ENCODE measurements at places on chromosomes 2 and 18.

DNA sequence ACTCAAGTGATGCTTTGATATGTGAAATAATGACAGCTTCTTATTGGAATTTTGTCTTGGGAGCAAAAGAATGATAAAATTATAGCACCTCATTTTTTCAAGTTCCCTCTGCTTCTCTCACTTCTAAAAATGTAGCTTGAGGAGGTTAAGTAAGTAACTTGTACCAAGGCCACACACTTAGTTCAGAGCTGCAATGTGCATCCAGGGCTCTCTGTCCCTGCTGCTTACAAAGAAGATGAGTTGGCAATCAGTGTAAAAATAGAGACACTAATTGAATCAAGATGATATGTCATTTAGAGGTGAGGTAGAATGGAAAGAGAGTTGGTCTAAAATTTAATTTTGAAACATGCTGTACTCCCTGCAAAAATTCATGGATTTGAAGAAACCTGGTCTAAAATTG is 312.0 kb upstream of the TNP1 start:
- DNase-seq, result no peak

DNA sequence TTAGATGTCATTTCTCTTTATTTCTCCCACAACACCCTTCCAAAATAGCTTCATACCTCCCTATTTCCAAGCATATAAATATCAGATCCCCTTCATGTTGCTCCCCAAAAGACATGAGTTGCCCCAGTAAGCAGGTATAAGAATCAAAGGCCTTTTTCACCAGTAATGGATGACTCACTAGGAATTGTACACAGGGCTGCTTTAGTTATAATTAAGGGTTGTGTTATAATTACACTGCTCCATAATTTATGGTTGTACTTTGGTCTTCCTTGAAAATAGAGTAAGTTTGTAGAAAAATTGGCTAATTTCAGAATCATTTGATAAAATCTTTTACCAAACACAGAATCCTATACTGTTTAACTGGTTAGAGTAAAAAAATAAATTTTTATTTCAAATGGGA is 8.8 kb upstream of the AQP4 start:
- no peak for DNase-seq

DNA sequence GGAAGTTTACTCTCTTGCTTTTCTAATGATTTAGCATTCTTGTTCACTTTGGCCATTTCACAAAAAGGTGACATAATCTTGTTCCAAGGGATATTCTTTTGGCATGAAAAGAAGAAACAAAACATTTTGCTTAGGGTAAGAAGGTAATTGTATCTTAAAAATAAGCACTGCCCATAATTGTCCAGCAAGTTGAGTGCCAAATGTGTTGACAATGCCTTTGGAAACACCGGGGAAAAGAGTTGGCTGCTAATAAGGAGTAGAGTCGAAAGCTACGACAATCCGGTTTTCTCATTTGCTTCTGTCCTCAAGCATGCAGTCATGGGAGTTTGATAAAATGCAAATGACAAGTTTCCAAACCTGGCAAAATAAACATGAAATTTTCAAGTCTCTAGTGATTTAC is 27.3 kb downstream of the ITGAV start:
- DNase-seq, result no peak

DNA sequence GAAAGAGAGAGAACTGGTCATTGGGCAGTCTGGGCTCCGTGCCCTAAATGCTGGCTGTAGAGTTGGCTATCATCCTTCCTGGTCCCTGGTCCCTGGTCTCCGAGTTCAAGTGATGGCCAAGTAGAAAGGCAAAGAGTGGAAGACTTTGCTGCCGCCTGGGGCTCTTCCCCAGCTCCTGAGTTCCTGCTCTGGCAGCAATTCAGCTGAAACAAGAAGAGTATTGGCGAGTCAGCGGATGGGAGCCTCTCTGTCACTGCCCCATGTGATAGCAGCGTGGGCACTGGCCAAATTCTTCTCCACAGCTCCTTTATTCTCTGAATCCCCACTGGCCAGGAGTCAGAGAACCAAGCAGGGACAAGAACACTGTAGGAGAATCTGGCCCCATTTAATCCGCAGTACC is 351.0 kb upstream of the POU3F3 start:
- DNase-seq, result no peak

DNA sequence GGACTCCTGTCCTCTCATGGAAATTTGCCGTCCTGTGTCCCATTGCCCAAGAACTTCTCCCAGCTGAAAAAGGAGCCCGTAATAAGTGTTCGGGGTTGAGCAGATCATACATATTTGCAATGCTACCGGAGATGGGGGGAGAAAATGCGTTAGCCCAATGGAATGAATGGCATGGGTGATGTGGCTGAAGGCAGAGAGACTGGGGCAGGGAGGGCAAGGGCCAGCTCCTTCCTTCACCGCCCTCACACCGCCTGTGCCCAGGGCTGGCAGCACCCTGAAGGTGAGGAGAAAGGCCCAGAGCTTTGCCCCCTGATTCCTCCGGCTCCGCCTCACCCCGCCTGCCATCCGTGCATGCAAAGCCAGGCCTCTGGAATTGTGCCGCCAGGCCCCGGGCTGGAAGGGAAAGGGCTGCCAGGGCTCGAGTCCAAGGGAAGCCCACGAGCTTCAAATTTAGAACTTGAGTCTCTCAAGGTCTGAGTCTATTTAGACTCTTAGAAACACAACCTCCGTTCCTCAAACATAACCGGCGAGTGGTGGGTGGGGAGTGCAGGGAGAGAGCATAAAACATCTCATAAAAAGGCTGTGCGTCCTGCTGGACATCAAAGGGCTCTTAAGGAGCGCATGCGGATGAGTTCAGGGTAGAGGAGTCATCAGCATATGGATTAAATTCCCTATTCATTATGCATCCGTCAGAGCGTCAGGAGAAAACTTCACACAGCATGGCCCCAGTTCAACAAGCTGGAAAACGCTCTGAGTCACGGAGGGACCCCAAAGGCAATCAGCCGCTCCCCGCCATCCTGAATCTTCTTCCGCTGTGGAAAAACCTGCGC is 121.7 kb upstream of the GLI2 start:
- DNase-seq, result no peak

GRCh38 chr2:85976106-85976920 is 87.5 kb upstream of the ST3GAL5 start:
- no peak for DNase-seq

DNA sequence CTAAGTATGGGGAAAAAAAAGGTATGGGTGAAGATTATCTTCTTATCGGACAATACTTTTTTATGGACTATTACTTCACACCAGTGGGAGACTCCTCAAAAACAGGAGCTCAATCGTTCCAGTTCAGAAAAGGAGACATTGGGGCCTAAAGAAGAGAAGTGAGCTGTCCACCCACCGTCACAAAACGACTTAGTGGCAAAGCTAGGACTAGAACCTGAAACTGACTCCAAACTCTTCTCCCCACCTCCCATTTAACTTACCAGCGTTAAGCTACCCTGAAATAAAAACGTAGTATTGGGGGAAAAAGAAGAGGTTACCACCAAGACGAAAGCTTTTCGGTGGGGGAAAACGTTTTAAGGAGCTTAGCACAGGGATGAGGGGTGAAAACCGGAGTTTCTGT is 503 bp downstream of the GTF3C3 start:
- DNase-seq, result no peak

GRCh38 chr2:52144590-52144989 is 1112.7 kb upstream of the NRXN1 start:
- DNase-seq, result no peak

DNA sequence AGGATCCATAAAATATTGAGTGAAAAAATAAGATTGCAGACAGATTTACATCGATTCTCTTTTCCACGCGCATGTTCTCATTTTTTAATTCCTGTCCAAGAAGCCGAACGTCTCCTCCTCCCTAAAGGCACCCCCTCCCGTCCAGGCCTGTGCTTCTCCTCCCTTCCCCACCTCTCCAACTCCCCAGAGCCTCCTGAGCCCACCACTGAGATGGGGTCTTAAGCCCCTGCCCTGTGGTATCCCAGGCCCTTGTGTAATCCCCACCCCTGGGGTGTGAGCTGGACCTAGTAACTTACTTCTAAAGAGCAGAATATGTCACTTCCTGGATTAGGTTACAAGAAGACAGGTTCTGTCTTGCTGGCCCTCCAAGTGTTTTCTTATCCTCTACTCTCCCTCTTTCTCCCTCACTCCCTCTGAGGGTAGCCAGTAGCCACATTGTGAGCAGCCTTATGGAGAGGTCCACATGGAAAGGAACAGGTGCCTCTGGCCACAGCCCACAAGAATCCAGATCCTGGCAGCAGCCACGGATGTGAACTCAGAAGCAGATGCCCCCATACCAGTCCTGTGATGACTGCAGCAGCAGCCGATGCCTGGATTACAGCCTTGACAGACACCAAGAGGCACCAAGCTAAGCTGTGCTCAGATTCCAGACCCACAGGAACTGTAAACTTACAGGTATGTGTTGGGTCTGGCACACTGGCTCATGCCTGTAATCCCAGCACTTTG is 39.6 kb upstream of the OTOS start:
- no peak for DNase-seq

- DNase-seq, result no peak
Observed at GRCh38 chr2:61016392-61017002, 1.0 kb upstream of the PEX13 start.

- no peak for DNase-seq
Observed at GRCh38 chr2:68932402-68932801, 20.3 kb downstream of the GKN2 start.

DNA sequence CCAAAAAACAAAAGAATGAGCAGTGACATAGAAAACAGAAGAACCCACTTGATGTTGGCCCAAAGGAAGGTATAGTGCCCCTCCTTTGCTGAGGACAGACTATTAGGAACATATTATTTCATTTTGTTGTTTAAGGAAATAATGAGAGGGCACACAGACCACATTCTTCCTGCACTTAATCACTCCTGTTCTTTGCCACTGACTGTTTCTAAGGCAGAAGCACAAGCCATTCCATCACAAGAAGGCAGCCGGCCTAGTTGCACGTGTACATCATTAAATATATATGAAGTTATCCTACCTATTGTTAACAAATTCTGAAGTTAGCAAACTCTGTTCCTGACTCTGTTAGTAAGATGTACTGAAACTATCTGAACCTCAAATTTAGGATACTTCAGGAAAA is 110.0 kb downstream of the LNPK start:
- DNase-seq, result no peak

DNA sequence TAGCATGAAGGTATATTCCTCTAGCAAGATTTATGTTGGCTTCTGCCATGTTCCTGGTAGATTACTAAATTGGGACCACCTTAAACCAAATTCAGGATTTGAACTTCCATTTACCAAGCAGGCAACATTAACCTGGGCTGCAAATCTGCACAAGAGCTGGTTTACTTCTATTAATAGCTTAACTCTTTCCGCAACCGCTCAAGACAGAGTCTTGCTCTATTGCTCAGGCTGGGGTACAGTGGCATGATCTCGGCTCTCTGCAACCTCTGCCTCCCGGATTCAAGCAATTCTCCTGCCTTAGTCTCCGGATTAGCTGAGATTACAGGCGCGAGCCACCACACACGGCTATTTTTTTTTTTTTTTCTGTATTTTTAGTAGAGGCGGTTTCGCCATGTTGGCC is 8.4 kb downstream of the MARCHF7 start:
- no peak for DNase-seq

GRCh38 chr2:58938988-58939387 is 697.9 kb upstream of the FANCL start:
- no peak for DNase-seq

- DNase-seq, result no peak
Observed at GRCh38 chr18:63586966-63587365, at the start of gene SERPINB13. Gene SERPINB13 (plus strand): TSS chr18:63587343. CDS start chr18:63588668, 1,325 bp downstream.

All from NCI-H2029 treated with DMSO at 0.1 percent for 48 hours (cell line).